ENCODE measurements at places on chromosomes 1 and 21.

- DNase-seq, result no peak
Observed at GRCh38 chr1:235090406-235091069, 38.1 kb downstream of the TOMM20 start.

- DNase-seq, result no peak
Observed at GRCh38 chr1:199020904-199021303, 382.1 kb downstream of the PTPRC start.

GRCh38 chr1:16724718-16725438 is 15.4 kb upstream of the RNU1-4 start:
- no peak for DNase-seq

GRCh38 chr1:240508201-240508600 is 103.8 kb downstream of the GREM2 start:
- no peak for DNase-seq
